Daoy (cell line): ENCODE measurements at places on chromosomes 2 and 18. TPM values are rescaled to one million over a fixed set of nuclear protein-coding genes. Genes with fewer than 3 reads are reported as not detected.
A peak's percentile ranks its signal among the peaks of the same experiment; 100 is the strongest.

DNA sequence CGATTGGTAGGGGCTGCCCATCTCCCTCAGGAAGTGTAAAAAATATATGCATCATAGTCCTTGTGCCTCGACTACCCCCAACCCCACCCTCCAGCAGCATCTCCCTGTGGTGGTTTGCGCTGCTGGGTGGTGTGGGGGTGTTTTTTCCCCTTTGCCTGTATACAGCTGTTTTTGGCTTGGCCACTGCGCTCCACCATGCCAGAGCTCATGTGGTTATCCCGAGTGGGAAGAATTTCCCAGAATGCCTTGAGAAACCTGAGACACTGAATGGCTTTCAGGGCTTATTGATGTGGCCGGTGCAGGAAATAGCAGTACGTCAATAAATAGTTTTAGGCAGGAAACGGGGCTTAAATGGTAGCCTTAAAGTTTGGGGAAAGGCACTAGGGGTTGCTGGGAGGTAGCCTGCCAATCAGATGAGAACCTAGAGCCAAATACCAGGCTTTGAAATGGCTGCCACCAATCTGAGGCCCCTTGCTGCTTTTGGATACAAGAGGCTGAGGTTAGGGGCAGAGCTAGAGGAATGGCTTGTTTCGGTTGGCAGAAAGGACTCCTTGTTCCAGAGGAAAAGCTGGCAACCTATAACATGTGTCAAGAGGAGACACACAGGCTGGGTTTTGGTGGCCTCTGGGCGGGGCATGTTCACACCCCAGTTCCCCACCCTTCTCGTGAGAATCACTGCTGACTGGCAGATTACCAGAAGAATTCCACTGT is 144.1 kb downstream of the SMAD7 start:
- no peak for DNase-seq

DNA sequence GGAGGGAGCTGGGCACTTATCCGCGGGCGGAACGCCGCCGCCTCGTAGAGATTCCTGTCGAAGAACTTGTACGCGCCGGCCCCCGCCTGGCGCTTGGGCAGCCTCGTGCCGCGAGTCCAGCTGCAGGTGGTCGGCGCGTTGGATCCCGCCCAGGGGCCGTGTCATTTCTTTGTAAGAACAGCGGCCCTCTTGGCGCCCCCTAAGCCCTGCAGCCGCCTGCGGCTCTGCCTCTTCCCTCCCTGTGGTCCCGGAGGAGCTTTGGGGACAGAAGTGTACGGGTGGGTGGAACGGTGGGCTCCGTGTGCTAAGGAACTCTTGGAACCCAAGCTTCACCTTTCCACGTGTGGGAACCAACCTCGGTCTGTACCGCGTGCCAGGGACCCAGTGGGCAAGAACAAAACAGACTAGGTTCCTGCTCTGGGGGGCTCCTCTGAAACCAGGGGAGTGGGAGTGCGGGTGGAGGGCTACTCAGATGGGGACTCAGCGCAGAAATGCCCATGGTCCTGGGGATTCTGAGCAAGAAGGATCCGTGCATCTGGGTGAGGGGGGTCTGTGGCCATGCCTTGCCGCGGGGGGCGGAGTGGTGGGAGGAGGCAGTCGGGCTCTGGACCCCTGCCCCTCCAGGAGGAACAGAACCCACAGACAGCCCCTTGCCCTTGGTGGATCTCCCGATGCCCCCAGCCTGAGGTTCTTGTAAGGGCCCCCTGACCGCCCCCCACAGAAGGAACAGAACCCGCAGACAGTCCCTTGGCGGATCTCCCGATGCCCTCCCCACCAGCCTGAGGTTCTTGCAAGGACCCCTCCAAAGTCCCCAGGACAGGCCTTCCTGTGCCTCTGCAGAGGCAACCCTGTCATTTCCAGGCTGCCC is 1.5 kb downstream of the GPC1 start:
- DNase-seq: peak; percentile 44

DNA sequence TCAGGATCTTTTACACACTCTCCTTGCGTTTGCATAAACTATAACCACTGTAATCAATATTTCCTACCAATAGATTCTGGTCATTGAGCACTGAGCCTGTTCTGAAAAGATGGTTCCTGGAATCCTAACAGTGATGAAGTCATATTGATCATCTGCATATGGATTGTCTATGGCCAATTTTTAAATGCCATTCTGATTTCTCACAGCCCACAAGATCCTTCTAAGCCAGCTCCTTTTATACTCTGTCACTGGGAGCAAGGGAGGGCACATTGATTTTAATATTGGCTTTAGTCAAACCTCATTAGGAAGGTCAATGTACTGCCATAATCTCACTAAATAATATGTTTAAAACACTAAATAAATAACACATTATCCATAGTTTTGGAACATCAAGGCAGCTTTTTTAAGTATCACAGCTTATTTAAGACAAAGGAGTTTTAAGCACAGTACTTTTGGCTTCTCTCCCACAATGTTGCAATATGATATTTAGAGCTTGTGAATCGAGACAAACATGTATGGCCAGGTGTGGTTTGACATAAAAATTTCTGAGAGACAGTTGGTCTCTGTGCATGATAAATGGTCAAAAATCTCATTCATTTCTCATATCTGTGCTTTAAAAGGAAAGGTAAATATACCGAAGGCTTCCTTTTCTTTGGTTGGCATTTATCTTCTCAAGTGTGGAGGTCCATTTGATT is 267.3 kb downstream of the MTX2 start:
- DNase-seq: no peak

The B3GNT7 gene
- total RNA-seq: 0.63 and 1.1 TPM in 2 replicates

GRCh38 chr2:86807468-86808275 is 17.0 kb upstream of the CD8A start:
- peak; percentile 59 for DNase-seq

GRCh38 chr2:86704459-86704971 is 15.6 kb upstream of the RMND5A start:
- peak; percentile 75 for DNase-seq

The PECR gene
- 5.7 and 7.7 TPM in 2 replicates for total RNA-seq

DNA sequence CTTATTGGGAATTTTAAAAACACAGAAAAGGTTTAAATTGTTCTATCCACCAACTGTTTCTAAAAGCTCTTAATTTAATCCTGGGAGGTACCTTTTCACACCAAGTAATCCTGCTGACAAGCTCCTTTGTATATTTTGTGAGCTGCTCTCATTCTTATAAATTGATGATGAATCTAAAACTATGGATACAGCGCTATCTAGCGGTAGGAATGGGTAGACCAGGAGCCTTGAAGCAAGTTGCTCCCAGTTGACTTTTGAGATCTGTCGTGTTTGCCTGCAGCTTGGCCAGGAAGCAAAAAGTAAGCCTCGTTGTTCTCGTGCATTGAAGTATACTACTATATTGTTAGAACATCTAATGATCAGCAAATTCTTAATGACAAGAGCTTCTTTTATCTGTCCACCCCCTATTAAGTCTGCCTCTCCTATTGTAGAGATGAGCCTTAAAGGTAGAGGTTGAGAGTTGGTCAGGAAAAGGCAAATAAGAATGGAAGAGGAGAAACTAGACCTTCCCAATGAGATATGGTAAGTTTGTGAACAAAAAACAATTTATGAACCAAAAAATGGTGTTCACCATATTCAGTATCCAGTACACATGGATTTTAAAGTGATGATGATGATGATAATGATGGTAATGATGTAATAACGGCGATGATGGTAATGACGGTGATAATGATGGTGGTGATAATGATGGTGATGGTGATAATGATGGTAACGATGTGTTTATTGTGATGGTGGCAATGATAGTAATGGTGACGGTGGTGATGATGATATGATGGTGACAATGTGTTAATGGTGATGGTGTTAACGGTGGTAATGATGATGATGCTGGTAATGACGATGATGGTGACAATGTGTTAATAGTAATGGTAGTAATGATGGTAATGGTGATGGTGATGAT is 212.1 kb upstream of the NCKAP5 start:
- peak; percentile 83 for DNase-seq

The RAB27B gene
- total RNA-seq: 0.77 and 1.1 TPM in 2 replicates
